ENCODE measurements at places on chromosomes 2 and 18.

DNA sequence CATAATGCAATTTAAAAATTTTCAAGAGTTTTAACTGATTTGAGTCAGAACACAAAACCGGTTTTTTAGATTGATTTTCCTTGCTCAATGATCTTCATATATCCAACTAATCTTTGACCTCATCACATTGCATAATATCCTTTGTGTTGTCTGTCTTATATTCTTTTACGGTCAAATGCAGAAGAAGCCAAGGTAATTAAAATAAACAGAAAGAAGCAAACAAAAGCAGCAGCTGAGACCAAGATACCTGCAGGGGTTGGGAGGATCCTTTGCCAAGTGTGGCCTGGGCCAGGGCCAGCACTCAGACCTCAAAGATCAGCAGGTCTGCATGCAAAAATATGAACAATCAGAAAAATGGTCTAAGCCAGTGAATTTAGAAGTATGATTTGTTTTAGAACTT, 428.9 kb upstream of the NETO1 start:
- no peak for DNase-seq

GRCh38 chr18:26721854-26722564, 143.5 kb downstream of the AQP4 start:
- DNase-seq, result no peak

DNA sequence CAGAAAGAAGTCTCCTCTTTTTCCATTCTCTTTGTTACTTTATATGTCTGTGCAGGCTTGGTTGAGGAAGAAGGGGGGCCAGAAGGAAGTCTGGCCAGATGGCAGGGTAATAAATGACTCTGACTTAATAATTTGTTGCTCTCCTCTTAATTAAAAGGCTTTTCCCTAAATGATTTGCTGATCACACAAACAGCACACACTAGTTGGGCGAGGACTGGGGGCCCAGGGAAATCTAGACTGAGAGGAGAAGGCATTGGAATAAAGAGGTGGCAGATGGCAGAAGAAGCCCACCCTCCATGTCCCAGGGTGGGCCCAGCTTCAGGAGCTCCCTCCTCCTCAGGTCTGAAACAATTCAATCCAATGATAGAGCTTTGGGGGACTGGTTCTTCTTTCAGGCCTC, 12.7 kb upstream of the SMARCAL1 start:
- peak; percentile 23 for DNase-seq

DNA sequence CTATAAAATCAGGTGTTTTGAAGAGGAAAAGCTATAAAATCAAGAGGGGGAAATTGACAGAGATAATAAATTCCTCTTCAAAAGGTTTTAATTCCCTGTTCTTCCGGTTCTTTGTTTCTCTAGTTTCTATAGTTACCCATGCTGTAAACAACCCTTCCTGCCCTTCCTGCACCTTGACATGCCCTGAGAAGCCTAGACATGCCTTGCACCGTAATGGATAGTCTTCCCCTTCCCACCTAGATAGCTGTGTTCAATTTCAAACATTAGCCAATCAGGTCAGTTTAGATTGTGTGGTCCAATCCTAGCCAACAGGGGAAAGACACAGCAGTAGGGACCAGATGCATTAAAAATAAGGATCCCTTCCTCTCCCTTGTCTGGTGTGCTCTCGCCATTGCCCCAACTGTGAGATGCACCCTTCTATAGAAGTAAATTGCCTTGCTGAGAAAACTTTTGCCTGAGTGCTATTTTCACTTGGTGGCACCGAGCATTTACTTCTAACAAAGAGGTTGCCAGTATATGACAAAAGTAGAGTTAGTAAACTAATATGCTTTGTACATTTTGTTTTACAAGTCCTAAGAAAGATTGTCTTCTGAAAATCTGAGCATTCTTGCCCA, 27.1 kb downstream of the SULT1C4 start:
- no peak for DNase-seq

DNA sequence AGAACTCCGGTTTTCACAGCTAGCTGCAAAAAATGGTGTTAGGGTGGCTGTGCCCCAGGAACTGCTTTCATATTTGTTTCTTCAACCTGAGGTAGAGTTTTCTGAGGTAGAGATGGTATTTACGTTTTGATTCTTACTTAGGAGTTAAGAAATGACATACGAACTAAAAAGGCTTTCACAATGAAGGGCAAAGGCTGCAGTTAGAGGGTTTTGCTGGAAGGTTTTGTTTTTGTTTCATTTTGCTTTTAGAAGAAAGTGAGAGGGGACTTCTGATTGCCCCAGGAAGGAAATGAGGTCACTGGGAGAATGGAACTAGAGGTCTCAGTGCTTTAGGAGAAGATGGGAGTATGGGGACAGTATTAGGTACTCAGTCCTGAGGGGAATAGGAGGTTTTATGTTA, 15.5 kb downstream of the CDCA7 start:
- peak; percentile 37 for DNase-seq

GRCh38 chr18:73653827-73654226, 493.8 kb downstream of the FBXO15 start:
- no peak for DNase-seq

GRCh38 chr2:11155381-11156035, at the start of gene SLC66A3:
Gene SLC66A3, plus strand, starts transcription at chr2:11155467. Its CDS starts 80 bp downstream, at chr2:11155547.
- DNase-seq, result peak; percentile 87

- DNase-seq, result peak; percentile 18
Measured at GRCh38 chr2:3517948-3518495, 1.3 kb downstream of the ADI1 start.

DNA sequence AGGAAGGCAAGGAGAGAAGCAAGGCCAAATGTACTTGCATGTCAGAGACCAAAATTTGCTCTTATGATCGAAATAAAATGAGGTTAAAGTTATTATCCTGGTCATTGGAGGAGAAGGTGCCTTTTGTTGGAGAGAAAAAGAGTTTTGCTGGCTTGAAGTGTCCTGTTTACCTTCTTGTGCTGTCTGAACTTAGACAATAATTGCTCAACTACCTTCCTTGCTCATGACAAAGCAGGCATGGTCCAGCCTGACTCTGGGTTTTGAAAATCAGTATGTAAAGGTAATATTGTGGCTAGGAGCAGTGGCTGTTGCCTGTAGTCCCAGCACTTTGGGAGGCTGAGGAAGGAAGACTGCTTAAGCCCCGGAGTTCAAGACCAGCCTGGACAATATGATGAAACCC, 89.1 kb downstream of the MEIS1 start:
- no peak for DNase-seq

- DNase-seq, result no peak
Measured at GRCh38 chr2:181847198-181847556, 44.4 kb upstream of the ITPRID2 start.

- DNase-seq, result no peak
Measured at GRCh38 chr2:119723784-119724467, 35.8 kb upstream of the PTPN4 start.

DNA sequence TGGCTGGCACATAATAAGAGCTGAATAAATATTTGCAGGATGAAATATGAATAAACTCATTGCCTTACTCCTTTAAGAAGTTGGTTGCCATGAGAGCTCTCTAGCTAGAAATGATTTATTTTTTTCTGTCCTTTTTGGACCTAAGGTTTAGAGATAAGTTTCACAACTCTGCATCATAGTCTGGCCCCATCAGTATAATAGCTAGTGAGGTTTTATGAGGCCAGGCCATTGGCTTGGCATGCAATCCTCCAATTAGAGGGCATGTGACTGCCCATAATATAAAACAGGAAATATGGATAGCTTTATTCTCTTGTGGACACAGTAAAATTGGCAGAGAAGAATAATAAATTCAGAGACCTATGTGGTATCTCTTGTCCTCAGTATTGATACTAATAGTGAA, 26.2 kb upstream of the INSIG2 start:
- DNase-seq, result no peak

GRCh38 chr2:55038428-55038827, 11.8 kb downstream of the RTN4 start:
- DNase-seq, result no peak

GRCh38 chr2:68880213-68880612, 9.0 kb upstream of the BMP10 start:
- no peak for DNase-seq

GRCh38 chr2:69437751-69438154, 518 bp upstream of the NFU1 start:
- DNase-seq, result no peak

DNA sequence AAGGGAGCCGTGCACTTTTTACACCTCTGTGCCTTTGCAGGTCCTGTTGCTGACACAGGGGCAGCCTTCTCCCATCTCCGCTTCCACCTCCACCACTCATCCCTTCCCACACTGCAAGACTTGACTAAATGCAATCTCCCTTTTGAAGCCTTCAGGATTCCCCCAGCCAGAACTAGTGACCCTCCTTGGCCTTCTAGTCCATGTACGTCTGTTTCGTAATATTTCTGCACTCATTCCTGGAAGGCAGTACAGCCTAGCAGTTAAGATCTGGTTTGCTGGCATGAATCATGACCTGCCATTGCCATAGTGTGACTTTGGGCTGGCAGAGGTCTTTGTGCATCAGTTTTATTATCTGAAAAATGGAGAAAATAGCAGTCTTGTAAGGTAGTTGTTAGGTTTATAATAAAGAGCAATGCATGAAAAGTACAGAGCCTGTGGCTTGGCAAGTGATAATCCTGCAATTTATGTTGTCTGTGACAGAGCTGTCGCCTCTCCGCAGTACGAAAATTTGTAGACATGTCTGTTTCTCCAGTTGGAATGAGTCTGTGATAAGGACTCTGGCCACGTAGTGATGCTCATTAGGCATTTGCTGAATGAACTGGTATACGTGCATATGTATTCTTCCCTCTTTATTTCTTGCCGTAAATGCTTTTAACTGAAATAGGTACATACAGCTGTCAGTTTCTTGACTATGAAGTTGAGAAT, 36.7 kb downstream of the NCK2 start:
- no peak for DNase-seq

DNA sequence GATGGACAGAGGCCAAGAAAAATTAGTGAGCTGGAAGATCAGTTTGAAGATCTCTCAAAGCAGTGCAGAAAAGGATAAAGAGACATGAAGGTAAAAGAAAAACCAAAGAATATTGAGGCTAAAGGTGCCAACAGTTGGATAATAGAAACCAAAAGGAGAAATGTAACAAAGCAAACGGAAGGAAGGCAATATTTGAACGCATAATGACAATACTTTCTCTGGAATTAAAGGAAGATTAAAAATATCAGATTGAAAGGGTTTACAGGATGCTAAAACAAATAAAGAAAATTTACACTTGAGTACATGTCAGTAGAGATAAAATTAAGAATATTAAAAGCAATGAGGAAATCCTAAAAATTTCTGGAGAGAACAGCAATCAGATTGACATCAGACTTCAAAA, 125.9 kb upstream of the SEC11C start:
- DNase-seq, result no peak
